AG10803 (cell line): ENCODE measurements at places on chromosomes 12 and 14.

- DNase-seq, result no peak
Observed at GRCh38 chr12:49907352-49907751, 3.7 kb upstream of the FAIM2 start.

GRCh38 chr14:97625477-97625876 is 828.3 kb downstream of the VRK1 start:
- DNase-seq, result no peak

GRCh38 chr14:96827290-96827689 is 30.1 kb downstream of the VRK1 start:
- DNase-seq, result no peak

GRCh38 chr14:100667656-100668055 is 59.0 kb upstream of the DLK1 start:
- no peak for DNase-seq

GRCh38 chr14:57755018-57755521 is 110.8 kb downstream of the SLC35F4 start:
- DNase-seq, result no peak

DNA sequence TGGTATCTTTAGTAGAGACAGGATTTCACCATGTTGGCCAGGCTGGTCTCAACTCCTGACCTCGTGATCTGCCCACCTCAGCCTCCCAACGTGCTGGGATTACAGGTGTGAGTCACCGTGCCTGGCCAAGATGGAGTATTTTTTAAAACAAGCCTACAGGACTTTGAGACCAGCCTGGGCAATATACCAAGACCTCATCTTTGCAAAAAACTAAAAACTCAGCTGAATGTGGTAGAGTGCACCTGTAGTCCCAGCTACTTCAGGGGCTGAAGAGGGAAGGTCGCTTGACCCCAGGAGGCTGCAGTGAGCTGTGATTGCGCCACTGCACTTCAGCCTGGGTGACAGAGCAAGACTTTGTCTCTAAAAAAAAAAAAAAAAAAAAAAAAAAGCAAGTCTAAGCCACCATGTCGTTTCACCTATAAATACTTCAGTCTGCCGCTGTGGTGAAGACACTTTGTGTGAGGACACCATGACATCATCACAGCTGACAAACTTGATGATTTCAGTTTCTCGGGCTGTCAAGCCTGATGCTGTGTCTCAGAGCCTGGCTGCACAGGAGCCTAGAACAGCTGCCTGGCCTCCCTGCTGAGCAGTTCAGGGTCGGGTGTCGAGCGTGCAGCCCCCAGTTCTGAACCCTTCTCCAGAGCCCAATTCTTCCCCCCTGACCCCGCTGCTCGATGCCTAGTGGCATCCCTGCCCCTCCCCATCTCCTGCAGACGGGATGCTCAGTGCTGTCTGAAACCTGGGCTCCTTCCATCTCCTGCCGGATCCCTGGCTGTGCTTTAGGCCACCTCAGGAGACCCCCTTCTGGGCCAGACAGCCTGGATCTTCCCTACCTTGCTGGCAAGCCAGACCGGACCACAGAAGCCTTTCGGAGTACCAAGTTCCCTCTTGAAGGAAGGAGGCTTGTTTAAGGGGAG is 119.2 kb upstream of the EVL start:
- DNase-seq, result no peak

GRCh38 chr12:99092100-99092851 is 447.2 kb downstream of the APAF1 start:
- no peak for DNase-seq

DNA sequence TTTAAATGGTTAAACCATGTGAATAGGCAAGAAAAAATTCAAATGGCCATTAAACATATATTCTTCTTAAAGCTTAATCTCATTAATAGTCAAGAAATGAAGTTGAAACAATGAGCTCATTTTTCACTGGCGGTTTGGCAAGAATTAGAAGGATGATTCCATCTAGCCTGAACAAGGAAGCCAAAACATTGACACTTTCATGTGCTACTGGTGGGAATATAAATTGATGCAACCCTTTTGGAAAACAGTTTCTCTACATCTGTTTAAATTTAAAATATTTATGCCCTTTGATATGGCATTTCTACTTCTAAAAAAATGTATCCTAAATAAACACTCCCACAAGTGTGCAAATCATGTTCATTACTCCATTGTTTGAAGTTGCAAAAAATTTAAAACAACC is 174.7 kb upstream of the HIF1A start:
- DNase-seq, result peak; percentile 85
